Motor neuron (in vitro differentiated cells): ENCODE measurements at places on chromosomes 1 and 21. TPM values are rescaled to one million over a fixed set of nuclear protein-coding genes. Genes with fewer than 3 reads are reported as not detected.
A peak's percentile ranks its signal among the peaks of the same experiment; 100 is the strongest.

GRCh38 chr1:225577241-225577640 lies 75.7 kb downstream of the ENAH start:
- ATAC-seq: no peak

DNA sequence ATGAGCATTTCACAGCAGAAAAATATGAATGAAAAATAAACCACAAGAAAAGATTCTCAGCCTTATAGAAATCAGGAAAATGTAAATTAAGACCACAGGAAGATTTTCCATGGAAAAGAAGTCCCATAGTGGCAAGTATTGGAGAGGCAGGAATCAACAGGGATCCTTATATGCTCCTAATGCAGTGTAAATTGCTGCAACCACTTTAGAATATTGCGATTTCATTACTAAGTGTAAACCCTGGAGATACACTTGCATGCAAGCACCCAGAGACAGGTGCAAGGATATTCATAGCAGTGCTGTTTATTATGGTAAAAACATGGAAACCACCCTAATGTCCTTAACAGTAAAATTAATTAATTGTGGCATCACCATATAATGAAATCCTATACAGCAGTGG lies 10.6 kb upstream of the LRP8 start:
- no peak for ATAC-seq

GRCh38 chr1:231053493-231054162 lies 13.6 kb upstream of the FAM89A start:
- peak; percentile 89 for ATAC-seq

GRCh38 chr1:206734499-206735142 lies 36.0 kb upstream of the IL19 start:
- ATAC-seq: peak; percentile 24

DNA sequence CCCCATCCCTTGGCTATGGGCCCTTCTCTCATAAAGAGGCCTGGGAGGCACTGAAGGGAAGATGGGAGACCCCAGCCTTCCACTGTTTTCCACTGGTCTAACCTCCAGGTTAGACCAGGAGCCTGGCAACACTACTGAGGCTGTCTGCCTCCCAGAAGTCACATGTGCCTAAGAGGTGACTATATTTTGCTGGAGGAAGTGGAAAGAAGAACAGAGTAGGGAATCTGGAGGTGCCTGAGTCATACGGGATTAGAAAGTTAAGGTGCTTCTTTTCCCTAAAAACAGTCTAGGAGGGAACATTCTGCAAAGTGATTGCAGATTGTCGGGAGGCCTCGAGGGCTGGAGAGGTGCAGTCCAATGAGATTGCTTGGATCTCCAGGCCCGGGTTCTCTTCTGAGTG lies 4.6 kb downstream of the NFASC start:
- no peak for ATAC-seq

- no peak for ATAC-seq
Measured at GRCh38 chr1:186799689-186800054, 29.1 kb upstream of the PLA2G4A start.

DNA sequence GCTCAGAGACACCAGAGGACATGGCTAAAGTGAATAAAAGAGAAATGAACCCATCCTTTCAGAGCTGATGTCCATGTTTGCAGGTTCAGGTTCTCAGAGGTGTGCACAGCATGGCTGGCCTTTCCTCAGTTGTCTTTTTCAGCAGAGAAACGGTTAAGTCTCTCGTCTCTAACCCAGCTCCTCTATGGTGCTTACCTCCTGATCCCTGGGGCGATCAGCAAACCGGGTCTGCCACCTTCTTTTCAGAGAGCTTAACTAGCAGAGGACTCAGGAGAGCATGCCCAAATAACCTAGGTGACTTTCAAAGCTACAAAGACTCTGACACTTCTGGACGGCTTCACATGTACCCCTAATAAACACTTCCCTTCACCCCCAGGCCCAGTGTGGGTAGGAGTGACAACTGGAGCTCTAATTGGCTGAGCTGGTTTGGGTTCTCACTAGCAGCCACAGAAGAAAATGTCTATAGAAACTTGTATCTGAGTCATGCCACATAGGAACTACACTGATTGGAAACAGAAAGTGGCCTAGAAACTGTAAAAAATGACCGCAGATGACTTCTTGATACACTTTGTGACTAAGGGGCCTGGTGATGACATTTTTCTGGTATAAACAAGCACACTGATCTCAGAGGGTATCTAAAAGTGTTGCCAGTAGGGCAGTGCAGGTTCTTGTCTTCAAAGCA lies at the start of gene AIM2:
TSS of gene AIM2 (minus strand) at position 329 of the 682 bp plus-strand sequence. CDS start 3,267 bp downstream, outside the sequence.
- no peak for ATAC-seq

DNA sequence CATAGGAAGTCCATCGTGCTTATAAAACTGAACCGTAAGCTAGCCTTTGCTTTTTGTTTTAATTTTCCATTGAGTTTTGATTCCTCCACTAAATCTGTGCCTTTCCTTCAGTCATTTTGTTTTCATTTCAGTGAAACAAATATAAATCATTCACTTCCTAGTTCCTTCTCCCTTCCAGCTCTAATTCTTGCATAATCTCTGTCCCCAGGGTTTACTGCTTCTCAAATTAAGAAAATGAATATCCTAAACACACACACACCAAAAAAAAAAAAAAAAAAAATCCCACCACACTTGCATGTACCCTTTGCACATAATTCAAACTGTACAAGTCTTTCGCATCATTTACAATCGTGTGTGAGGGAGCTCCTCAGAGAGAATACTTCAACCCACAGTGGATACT lies 6.8 kb downstream of the KCNH1 start:
- ATAC-seq: peak; percentile 30

DNA sequence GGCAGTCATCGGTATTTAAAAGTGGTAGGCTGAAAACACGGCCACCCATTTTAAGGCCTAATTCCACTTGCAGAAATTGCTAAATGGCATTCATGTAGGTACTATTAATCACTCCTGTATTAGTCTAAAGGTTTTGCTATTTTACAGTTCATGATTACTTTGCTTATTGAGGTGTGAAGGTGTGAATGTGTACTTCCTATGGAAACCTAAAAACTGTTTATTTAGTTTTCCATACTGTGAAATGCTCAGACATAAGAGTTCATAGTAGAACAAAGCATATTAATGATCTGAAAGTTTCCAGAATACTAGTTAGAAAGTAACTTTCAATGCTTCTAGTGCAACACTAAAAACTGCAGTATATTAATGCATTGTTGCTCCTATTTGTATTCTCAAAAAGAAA lies 69.8 kb downstream of the ITGB3BP start:
- ATAC-seq: no peak

Gene KLHDC9
- 37.2 and 38.5 TPM in 2 replicates for total RNA-seq

Gene SPRR2B
- 0.69 TPM in 1 of 2 replicates, not detected in the other for total RNA-seq
